CD4-positive, alpha-beta T cell (primary cell): ENCODE measurements at places on chromosomes 4 and X.

GRCh38 chr4:164572877-164573279 is 181.1 kb upstream of the SMIM31 start:
- DNase-seq = no peak

GRCh38 chr4:83866834-83867621 is 331.1 kb downstream of the GPAT3 start:
- DNase-seq = no peak

GRCh38 chr4:123255971-123256370 is 140.6 kb upstream of the SPRY1 start:
- no peak for DNase-seq

- no peak for DNase-seq
Observed at GRCh38 chr4:185246453-185246852, 37.1 kb downstream of the SNX25 start.

DNA sequence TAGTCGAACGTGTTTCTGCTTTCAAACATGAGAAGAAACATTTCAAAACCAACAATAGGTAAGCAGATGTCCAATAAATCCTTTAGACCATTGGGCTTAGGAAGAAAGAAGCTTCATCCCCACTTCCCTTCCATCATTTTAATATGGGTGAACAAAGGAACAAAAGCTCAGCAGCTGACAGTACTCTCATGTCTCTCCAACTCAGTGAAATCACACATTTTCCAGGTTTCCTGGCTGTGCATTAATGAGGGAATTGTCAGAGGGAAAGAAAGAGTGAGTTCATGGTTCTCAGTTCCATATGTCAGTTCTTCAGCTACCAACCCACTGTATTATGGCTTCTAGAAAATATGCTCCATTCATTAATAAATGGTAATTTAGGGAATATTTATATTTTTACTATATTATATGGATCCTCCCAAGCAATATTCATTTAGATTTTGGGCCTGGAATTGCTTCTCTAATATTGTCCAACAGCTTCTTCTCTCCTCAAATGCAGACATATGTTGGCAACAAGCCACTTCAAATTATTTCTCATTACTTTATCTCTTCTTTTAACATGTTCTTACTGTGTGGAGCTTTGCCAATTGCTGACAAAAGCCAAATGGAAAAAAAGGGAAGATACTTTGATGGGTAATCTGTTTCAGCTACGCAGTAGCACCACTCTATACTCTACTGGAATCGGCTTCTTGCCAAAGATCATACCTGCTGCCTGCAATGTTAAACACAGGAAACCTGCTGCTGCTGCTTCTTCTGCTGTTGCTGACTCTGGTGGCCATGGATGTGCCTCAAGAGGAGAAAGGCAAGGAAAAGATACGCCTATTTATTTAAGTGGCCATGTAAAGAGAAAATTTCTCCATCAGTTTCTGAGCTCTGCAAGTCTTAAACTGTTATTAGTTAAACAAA is 1757.6 kb downstream of the ARAP2 start:
- no peak for DNase-seq

GRCh38 chr4:97589481-97590196 is 553.6 kb downstream of the STPG2 start:
- DNase-seq = no peak

DNA sequence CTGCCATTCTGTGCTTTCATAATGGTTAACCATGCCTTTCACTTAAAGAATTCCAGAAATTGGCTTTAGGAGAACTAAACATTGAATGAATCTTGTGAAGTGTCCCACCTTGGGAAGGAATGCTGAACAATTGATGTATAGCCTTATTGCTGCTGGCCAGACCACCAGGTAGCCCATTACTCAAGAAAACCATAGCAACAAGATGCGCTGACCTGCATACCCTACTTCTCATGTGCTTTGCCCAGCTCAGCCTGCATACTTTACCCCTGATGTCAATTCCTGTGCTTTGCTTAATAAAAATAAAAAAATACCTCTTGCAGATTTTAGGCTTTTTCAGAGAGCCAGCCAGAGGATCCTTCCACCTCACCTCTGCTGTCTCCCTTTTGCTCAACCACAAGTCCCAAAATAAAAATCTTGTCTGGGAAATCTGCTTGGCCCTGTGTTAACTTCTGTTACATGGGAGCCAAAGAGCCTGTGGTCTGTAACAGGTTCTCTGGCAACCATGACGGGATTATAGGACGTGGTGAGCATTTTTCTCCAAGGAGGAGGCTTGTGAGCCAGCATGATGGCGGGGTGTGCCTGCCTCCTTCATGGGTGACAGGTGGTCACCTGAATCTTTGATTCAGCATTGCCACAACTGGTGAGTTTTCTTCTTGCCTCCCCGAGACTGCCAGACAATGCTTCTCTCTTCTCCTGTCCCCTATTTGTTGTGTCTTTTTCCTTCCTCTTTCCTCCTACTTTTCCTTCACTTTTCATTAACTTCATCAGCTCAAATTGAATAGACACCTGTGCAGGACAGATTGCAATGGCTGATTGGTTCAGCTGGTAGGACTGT is 106.8 kb downstream of the ARSJ start:
- DNase-seq = no peak

DNA sequence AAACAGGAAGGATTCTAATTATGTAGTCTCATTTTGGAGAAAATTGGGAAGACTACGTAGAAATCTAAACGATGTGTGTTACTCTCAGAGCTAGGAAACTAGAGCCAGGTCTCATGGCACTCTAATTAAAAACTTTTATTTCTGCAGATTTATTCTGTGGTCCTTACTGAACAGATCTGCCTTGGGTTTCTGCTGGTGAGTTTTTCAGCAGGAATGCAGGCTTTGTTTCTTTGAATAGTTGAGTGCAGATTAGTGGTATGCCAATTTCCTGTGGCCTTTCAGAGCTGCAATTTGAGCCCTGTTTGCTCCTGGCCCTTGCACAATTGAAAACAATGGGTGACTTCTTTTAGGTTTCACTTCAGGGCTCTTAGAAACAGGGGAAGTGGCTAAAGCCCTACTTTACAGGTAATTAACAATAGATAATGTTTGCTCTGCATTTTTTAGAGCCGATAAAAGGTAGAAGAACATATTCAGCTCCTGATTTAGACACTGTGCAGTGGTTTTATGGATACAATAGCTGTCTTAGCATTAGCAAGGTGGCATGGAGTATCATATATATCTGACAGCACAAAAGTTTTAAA is 21.8 kb downstream of the SPRY1 start:
- no peak for DNase-seq

DNA sequence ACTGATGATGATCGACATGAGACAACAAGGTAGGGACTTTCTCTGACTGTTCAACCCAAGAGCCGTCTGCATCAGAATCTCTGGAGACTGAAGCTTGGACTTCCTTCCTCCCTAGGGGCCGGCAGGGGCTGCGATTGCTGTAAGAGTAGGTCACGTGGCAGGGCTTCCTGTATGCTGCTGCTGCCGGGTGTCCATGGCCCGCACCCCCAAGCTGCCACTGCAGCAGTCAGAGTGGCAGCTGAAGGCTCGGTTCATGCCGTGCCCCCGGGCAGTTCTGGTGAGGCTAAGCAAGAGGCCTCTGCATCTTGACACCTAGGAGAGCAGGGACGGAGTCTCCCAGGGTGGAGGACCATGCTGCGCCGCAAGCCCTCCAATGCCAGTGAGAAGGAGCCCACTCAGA is at the start of gene SASH3:
Gene SASH3, plus strand, starts transcription at position 203 of the 400 bp plus-strand sequence. Its CDS starts 149 bp downstream, at position 352.
- DNase-seq = peak; percentile 81

DNA sequence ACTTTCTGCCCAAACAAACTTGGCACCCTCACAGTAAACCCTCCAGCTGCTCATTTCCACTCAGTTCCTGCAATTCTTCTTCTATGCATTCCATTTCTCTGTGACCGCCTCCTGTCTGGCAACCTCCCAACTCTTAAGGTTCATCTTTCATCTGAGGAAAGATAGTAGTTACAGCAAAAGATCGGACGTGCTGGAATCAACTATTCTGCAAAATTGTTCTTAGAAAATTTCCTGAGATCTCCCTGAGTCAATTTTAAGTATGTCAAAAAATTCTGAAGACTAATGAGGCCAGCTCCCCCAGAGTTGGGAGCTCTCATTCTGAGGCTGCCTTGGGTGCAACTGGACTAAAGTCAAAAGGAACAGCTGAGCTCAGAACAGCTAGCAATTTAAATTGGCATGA is 1026.0 kb downstream of the ADGRL3 start:
- DNase-seq = no peak

DNA sequence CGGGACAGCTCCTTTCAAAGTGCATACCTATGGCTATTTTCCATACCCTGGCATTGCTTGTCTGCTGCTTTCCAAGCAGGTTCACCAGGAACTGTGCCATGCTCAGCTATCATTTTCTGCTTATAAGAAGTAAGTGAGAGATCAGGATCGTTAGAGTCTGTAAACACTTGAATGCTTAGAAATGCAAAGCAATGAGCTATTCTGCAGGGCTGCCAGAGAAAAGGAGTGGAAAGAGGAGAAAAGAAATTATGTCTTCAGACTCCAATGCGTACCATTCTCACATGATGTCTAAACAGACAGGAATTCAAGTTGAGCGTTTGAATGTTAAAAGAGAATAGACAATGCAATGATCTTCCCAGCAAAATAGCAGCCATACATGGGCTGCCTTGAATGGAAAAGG is 245.5 kb upstream of the SLC7A11 start:
- no peak for DNase-seq

- DNase-seq = peak; percentile 1
Observed at GRCh38 chrX:100895365-100896075, 21.4 kb upstream of the NOX1 start.

GRCh38 chr4:55887594-55887993 is 34.1 kb downstream of the EXOC1 start:
- DNase-seq = no peak

GRCh38 chrX:13741695-13742094 is 7.1 kb downstream of the OFD1 start:
- DNase-seq = no peak

- no peak for DNase-seq
Observed at GRCh38 chr4:151865312-151865711, 104.5 kb upstream of the GATB start.

- DNase-seq = no peak
Observed at GRCh38 chr4:117637347-117637746, 396.9 kb upstream of the NDST3 start.

DNA sequence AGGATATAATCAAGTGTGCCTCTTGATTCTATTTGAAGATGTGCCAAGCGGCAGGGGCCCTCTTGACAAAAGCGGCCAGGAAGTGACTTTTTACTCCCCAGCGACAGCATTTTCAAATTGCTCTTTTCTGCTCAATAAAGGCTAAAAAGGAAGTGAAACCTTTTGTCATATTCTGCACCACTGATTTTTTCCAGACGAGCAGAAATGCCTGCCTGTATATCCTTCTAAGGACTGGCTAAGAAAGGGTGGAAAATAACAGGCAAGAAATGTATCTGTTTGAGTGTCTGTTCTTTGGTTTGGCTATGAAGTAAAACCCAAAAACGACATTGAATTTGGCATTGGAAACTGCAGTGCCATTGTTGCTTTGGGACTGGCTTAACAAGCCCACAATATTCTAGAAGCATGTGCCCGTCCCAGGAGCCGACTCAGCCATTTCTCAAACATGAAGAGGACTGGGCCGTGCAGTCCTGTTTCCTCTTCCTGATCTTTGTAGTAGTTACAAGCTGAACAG is 25.4 kb downstream of the TMSB4X start:
- no peak for DNase-seq

DNA sequence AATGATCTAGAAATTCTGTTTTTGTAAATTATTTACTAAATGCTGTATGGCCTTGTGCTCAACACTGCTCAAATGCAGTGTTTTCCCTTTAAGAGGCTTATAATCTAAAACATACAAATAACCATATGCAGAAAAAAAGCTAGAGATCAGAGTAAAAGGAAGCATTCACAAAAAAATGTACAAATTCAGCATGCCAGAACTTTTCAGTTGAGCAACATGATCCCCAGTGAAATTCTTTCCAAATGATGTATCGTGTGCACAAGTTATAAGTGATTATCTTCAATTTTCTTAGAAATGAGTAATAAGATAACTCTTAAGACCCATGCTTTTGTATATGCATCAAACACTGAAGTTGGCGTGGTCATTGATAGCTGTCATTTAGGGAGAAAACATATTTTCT is 5.0 kb downstream of the GPC3 start:
- no peak for DNase-seq
